Adrenal gland (tissue), 19 donors: ENCODE measurements at places on chromosomes 1 and 21. TPM values are rescaled to one million over a fixed set of nuclear protein-coding genes. Genes with fewer than 3 reads are reported as not detected.

WNT9A gene
- 1.1 TPM for polyA plus RNA-seq

DNA sequence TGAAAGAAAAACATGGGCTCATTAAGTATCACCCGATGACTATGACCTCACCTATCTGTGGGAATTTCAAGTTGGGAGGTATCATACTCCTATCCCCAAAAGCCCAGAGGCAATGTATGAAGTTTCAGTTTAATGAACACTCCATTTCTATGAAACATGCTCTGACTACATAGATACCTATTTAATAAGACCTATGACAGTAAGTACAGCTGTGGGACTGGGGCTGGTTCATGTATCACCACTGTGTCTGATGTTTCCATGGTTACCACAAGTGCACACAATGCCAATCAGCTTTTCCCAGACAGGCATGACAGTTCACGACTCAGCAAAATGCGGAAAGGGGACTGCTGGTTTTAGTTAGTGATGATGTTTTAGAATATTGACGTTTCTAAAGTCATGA, 167.7 kb downstream of the SIPA1L2 start:
- no peak for DNase-seq

OPRD1 gene
- 0.26 TPM for polyA plus RNA-seq

PADI2 gene
- polyA plus RNA-seq: 0.46 TPM

DNA sequence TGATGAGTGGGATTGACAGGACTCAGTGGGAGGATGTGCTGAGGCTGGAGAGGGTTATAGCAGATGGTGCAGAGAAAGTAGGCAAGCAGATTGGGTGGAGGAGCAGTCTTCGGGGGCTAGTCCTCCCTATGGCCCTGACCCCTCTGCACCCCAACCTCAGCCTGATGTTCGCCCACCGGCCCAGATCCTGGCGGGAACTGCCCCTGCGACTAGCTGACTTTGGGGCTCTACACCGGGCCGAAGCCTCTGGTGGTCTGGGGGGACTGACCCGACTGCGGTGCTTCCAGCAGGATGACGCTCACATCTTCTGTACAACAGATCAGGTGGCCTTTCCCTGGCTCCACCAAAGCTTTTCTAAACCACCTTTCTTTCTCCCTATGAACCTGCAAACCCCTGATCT, 9.6 kb upstream of the ECM1 start:
- DNase-seq: no peak

GRCh38 chr1:19081218-19081893, 124.9 kb upstream of the IFFO2 start:
- DNase-seq: peak; percentile 45

DNA sequence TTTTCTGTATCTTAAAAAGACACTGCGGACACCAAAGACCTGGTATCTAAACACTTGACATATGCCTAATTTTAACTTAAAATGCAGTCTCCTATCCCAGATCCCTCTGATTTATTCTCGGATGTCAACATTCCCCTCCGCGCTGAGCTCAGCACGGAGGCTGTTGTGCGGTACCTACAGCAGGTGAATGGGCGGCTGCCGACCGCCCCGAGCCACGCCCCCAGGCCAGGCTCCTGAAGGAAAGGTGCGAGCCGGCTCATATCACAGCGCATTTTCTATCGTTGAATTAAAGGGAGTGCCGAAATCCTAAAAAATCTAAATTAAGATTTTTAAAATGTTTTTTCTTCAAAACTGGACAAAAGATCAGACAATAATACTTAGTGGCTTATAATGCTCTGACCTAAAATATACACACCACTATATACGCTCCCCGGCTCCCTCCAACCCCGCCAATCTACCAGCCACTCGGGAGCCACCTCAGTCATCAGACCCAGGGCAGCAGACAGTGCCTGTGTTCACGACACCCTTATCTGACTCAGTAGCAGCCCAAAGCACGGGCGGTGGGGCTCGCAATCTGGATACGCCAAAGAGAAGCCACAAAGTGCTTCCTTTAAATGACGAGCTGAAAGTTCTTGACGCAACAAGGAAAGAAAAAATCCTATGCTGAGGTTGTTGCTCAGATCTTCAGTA, 4.1 kb downstream of the WRAP73 start:
- DNase-seq: no peak
